ENCODE measurements at places on chromosomes 5 and 9.

DNA sequence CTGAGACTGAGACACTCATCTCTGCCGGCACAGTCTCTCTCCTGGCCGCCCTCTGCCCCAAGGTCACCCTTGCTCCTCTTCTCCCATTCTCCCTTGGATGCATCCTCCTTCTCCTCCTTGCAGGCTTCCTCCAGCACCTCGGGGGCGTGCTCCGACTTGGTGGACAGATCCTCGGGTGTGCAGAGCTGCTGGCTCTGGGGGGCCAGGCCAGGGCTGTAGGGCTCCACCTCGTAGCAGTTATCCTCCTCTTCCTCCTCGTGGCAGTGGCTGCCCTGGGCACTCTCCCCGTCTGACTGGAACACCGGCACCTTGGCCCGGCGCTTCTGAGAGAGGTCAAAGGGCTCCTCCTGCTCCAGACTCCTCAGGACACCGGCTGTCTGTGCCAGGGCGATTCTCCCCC is 63.3 kb downstream of the ZNF366 start:
- DNase-seq = no peak

DNA sequence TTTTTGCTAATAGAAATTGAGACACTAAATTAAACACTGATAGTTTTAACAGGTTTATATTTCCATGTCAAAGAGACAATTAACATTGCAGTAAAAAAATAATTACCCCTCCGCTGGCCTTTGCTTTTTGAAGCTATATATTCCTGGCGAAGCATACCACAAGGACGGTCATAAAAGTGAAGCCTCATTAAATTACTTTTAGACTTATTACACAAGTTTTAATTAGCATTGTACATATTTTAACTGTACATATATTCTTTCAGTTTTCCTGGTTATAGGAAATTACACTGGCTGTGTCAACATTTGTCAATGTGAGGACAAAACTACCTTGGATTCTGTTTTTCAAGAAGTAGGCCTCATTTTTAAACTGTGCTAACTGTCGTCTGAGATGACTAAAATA is 1.2 kb downstream of the CDKN2A start:
- DNase-seq = no peak

DNA sequence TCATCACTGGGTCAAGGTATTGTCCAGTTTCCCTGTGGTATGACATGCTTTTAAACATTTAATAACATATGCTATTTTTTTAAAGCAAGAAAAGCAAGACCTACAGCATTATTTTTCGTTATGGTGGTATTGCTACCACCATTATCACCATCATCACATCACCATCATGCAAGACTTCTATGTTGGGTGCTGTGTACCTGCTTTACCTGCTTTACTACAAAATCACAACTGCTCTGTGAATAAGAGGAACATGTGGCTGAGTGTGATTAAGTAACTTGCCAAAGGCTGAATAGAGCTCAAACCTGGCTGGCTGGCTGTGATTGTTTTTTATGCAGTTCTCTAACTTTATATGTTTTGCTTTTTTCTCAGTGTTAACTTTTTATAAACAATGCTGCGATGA is 140.8 kb upstream of the CLINT1 start:
- no peak for DNase-seq

DNA sequence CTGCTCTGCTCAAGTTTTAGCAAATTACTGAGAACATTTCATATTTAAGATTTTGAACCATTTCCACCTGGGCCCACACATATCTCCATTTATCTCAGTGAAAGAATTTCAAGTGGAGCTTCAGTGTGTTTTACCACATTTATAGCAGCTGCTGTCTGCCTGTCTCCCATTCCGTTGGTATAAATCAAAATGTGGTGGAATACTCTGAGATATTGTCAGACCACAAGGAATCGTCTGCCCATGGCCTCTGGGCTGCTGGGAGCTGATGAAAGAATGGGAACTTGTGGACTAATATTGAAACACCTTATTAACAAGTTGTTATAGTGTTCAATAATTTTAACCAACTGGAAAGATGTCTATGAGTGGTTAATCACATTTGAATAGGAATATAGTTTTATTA is 33.3 kb downstream of the MAST4 start:
- DNase-seq = no peak

DNA sequence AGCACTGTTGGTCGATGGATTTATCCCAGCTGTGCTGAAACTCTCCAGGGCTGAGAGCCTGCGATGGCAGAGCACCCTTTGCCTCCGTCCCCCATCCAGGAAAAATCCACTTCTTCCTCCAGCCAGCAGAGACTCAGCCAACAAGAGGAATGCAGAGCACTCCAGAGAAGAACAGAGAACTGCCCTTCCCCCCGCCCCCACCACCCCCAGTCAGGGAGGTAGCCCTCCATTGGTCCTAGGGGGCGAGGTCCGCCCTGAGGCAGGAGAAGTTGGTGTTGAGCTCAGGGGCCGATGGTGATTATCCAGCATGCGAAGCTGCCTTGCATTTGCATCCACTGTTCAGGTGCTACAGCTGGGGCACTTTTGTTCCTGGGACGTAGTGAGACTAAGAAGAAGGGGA is 9.0 kb downstream of the TLX3 start:
- DNase-seq = no peak

DNA sequence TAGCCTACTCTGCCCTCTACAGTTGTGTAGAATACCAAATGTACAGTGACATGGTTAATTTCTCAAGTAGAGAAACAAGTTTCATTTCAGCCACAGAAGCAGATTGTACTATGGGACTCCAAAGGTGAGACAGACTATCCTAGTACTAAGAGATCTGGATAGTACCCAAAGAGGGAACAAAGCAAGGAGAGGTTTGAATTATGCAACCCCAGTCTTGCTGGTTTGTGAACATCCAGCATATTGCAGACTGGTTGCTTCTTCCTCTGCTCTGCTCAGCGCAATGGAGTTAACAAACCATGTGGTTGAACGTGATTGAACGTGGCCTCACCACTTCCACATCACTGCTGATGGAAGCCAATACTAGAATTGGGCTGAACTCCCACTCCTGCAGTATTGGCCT is 43.3 kb upstream of the ALDOB start:
- no peak for DNase-seq

GRCh38 chr9:109449036-109449798 is 48.9 kb downstream of the PTPN3 start:
- no peak for DNase-seq

DNA sequence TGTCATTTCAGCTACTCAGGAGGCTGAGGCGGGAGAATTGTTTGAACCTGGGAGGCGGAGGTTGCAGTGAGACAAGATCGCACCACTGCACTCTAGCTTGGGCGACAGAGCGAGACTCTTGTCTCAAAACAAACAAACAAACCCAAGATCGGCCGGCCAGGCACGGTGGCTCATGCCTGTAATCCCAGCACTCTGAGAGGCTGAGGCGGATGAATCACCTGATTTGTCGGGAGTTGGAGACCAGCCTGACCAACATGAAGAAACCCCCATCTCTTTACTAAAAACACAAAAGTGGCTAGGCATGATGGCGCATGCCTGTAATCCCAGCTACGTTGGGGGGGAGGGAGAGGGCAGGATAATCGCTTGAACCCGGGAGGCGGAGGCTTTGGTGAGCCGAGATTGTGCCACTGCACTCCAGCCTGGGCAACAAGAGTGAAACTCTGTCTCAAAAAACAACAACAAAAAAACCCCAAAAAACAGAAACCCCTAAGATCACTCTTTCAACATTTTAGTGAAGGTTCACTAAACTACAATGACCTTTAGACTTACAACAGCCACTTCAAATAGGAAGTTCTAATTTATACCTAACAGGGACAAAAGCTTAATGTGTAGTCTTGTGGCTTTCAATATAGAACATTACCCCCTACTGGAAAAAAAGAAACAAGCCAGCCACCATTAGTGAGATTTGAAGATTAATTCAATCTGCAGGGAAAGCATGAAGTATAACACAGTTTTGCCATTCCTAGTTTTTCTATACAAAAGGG is 7.0 kb downstream of the HSPA9 start:
- no peak for DNase-seq

GRCh38 chr5:3429962-3430361 is 165.7 kb upstream of the IRX1 start:
- DNase-seq = no peak

DNA sequence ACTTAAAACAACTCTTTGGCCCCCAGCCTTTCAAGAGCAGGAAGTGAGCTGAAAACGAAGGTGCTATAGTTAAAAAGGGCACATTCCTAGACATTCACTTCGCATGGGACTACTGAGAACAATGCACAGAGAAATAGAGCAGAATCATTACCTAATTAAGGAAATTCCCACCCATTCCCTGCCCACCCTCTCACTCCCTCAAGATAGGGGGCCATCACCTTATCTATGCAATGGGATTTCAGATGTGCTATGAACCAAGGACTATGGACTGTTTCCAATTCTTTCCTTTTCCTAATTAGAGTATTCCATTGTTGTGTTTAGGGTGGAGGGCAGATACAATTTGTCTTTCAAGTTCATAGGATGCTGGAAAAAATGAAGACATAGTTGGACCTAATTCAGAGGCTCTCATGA is 476.8 kb downstream of the CETN3 start:
- no peak for DNase-seq

DNA sequence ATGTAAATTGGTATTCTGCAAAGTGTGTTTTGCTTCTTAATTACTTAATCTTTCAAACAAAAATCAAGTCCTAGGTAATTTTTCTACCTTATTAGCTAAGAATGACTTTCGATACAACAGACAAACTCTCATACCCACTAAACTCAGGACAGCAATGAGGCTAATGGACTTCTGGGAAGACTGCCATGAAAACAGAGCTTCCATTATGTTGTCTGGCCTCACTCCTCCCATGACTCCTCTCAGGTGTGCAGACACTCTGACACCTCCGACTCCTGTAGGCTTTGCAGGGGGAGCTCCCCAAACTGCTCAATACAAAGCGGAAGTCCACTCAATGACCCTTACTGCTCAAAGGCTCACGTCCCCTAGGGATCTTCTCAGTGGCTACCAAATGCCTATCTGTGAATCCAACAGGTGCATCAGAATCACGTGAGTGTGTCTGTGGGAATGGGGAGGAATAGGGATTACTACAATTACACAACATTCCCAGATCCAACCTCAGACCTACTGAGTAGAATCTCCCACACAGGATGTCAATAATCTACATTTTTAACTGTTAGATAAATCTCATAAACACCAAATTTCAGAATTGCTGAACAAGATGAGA is 289.9 kb downstream of the RAB3C start:
- no peak for DNase-seq
